ENCODE measurements at places on chromosomes 6 and 20.

GRCh38 chr6:99521633-99522151, 6.5 kb upstream of the USP45 start:
- DNase-seq: no peak

- no peak for DNase-seq
Measured at GRCh38 chr20:34546751-34547181, 11.8 kb upstream of the MAP1LC3A start.

GRCh38 chr20:11180186-11180585, 506.4 kb upstream of the JAG1 start:
- DNase-seq: no peak

DNA sequence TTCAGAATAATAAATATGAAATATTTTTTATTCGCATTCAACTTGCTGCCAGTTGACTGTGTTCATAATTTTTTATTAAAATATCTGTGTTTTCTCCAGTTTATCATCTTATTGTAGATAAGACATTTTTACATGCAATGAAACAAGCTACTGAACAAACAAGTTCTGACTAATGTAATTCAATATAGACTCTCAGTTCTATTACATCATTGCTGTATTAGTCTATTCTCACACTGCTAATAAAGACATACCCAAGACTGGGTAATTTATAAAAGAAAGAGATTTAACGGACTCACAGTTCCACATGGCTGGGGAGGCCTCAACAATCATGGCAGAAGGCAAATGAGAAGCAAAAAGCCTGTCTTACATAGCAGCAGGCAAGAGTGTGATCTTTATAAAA, 1357.7 kb upstream of the CITED2 start:
- DNase-seq: no peak

DNA sequence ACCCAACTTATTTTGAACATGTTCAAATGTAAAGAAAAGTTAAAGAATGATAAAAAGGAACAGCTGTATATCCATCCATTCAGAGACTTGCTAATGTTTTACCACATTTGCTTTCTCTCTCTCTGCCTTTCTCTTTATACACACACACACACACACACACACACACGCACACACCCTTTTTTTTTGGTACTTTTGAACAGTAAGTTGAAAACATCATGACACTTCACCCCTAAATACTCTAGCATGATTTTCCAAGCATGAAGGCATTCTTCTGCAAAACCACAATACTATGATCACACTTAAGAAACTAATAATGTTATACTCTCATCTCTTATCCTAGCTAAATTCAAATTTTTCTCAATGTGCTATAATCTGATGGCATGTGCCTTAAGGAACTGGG, 192.3 kb downstream of the UTRN start:
- no peak for DNase-seq

DNA sequence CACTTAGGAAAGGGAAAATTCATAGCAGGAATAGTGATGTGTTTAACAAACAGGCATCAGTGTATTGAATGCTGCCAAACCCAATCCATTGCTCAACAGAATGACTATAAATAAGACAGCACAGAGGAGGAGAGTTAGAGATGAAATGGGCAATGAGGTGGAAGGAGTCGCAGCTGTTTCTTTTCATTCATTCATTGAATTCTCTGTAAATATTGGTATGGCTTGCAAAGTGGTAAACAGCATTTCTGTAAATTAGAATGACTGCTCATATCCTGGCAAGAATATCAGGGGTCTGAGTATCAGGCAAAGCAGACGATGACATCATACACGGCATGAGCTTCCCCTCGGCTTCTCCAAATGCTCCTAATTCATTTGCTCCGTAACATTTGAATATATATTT, 703.6 kb upstream of the SLC35B3 start:
- DNase-seq: no peak

DNA sequence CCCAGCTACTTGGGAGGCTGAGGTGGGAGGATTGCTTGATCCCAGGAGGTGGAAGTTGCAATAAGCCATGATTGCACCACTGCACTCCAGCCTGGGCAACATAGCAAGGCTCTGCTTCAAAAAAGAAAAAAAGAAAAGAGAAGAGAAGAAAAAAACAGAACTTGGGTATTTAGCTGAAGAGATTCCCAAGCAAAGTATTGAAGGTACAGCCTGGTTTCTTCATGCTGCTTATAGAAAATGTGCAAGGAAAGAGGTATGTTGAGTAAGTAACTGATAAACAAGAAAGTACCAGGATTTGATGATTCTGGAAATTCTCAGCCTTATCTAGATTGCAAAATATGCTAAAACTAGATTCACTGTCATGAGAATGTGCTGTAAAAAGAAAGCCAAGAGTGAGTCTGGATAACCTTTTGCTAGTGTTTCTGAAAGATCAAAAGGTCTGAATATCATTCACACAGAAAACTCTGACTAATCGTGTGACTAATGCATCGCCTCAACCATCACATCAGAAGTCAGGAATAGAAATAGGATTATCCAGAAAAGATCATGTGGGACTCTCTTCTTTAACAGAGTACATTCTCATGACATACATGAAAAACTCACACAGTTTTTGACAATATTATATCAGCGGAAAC, 32.4 kb upstream of the NOP56 start:
- DNase-seq: peak; percentile 3

- no peak for DNase-seq
Measured at GRCh38 chr20:44689809-44690208, 25.4 kb upstream of the CCN5 start.

- DNase-seq: no peak
Measured at GRCh38 chr6:163984124-163984936, 569.8 kb downstream of the QKI start.

GRCh38 chr6:13807696-13808095, 6.7 kb downstream of the MCUR1 start:
- DNase-seq: no peak

- DNase-seq: no peak
Measured at GRCh38 chr6:6612308-6612707, 23.8 kb downstream of the LY86 start.

DNA sequence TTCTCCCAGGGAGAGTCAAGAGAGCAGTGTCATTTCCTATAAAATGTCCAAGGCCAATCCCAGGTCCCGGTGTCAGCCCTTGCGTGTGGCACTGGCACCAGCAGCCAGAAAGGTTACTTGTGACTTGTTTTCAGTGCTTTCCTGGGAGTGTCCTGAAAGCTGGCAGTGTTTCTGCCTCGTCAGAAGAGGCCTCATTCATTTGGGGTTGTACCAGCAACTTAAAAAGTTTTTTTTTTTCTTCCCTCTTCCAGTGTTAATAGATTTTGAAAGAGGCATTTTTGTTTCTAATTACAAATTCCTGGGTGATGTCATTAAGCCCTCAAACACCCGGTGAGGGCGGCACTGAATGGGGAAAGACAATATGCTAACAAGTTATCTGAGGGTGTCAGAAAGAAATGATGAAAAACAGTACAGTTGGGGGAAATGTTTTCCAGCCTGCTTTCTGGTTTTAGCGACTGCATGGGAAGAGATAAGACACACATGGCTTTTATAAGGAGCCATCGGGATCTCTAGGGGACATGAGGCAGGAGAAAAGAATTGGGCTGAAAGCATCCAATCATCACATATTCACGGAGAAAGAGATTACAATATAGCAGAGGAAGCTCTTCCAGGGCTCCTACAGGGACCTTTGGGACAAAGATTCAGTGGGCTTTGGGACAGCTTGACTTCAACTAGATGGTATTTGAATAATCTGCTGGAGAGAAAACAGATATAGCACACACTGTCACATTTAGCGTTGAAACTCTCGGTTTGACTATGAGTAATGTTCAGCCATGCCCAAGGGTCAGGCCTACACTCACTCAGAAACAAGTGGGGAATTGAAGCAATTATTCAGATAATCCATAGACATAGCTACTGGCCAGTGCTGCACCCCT, 153.0 kb downstream of the BCAS1 start:
- peak; percentile 92 for DNase-seq

DNA sequence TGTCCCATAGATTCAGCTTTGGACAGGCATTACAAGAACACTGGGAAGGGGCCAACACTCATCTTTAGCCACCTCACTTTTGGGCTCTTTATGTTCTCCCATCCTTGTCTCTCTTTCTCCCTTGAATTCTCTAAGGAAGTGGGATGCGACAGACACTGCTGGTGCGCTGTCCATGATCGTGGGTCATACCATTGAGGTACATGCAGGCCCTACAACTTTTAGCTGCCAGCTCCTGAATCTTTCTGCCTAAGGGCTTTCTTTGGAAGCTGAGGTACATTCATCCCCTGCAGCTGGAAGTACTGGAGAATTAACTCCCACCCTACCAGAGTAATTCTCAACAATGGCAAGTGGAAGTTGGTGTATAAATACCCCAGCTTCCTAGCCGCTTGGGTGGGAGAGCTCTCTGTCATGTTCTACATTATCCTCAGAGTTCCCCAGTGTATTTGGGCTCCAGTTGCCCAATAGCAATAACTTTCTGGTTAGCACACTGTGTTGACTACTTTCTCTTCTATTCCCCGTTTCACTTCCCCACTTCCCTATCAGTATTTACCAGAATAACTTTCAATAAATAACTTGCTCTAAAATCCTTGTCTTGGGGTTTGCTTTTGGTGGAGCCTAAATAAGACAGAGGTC, 309.4 kb upstream of the RNF24 start:
- peak; percentile 71 for DNase-seq

DNA sequence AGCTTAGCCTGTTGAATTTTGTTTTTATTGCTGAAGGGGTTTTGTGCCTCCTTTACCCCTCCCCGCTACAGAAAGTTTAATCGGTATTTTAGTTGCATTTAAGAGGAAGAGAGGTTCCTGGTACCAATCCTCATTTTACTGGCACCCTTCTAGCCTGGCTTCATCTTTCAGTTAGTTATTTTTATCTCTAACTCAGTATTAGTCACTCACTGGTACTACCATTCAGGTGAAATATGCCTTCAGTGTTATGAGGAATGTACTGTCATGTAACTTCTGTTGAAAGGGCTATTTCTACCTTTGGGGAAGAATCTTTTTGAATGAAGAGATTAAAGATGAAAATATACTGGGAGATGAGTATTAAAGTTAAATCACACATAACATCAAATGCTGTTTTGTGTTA, 211.8 kb downstream of the CDKAL1 start:
- DNase-seq: no peak

DNA sequence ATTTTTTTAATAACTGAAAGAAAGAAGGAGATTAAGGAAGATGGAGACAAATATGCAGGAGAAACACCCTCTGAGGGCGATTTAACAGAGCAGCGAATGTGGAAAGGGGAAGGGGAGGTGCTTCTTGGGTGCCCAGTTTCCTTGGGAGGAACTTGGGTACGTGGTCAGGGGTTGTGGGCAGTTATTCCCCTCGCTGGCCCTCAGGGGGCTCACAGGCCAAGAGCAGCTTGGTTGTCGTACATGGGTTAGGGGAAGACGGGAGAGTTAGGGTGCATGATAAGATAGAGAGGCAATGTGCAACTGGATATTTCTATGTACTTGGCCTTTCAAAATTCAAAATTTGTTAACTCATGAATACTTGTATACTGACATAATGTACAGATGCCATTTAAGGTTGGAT, 7.0 kb upstream of the TUBB2A start:
- DNase-seq: no peak

- DNase-seq: peak; percentile 64
Measured at GRCh38 chr20:37382482-37383120, 36.7 kb downstream of the SRC start.

DNA sequence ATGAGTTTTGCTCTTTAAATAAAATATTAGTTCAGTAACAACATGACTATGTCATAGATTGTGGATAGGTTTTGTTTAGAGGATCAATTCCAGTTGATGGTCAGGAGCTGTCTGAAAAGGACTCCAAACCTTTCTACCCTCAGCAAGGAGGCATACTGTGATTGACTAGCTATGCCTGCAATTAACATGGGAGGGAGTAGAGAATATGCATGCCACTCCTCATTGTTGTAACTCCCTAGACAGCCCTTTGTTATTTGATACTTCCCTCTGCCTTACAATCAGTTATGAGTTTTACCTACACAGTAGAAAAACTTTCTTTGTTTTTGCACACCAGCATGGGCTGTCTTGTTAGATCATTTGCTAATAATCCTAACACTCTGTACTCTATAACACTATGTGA, 1418.5 kb downstream of the KHDRBS2 start:
- no peak for DNase-seq

DNA sequence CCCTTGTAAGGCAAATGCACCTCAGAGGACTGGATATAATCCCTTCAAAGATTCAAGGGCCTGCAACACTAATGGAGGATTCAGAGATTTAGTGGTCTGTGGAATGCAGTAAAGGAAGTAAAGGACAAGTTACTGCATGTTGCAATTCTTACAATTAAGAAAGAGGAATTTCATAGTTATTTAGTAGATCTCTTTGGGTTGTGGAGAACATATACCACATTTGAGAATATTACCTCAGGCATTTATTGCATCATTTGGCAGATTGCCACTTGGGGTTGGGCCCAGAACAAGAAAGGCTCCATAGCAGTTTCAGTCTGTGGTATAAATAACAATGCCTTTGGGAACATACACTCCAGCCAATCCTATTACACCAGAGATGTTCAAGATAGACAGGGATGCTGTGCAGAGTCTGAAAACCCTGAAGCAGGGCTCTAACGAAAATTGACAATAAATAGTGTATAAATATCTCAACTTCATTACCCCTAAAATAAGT, 20.9 kb upstream of the EPM2A start:
- DNase-seq: peak; percentile 68

- DNase-seq: no peak
Measured at GRCh38 chr20:63119121-63119962, 96.6 kb downstream of the YTHDF1 start.

DNA sequence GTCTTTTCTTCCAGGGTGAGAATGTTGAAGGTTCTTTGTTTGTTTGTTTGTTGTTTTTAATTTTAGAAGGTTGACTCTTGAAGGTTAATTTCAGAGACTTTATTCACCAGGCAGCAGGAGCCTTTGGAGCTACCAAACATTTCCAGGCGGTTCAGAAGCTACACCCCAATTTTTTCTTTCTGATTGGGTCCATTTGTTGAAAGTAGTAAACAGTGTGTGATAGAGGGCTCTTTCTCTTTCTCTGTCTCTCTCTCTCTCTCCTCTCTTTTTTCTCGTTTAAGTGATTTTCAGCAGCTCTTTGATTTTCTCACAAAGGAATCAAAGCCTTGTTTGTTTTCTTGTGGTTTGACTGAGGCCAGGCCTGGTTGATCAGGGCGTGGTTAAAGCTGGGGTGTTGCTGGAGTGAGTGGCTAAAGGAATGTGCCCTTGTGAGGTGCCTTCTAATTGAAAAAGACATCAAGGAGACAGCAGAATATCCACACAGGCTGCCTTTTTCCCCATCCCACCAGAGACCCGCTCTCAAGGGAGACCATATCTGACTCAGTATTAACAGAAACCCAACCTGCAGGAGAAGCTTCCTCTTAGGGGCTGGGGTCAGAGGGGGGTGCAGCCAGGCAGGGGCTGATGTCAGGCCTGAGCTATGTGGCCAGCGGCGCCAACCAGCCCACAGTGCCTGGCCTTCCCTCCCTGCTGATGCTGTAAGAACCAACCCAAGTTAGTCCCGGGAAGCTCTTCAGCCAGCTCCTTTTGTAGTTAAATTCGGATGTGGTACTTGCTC, 40.4 kb upstream of the NAA20 start:
- DNase-seq: peak; percentile 52

GRCh38 chr20:7379621-7380220, 560.5 kb downstream of the HAO1 start:
- no peak for DNase-seq

DNA sequence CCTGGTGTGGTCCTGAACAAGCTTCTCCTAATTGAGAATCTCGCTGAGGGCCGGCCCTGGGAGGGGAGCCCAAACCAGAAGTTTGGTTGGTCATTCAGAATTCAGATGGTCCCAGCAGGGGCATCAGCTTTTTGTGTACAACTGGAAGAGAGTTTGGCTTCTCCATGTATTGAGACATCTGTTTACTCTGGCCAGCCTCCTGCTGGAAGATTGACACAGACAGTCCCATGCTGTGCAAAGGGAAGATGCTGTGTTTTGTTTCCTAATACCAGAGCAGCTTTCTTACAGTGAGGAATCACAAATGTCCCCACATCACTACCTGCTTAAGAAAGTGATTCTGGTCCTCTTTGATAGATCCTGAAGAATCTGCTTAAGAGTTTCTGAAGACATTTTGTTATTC, 97.8 kb downstream of the PLEKHG1 start:
- DNase-seq: no peak
